ENCODE measurements at places on chromosomes 5 and 9.

DNA sequence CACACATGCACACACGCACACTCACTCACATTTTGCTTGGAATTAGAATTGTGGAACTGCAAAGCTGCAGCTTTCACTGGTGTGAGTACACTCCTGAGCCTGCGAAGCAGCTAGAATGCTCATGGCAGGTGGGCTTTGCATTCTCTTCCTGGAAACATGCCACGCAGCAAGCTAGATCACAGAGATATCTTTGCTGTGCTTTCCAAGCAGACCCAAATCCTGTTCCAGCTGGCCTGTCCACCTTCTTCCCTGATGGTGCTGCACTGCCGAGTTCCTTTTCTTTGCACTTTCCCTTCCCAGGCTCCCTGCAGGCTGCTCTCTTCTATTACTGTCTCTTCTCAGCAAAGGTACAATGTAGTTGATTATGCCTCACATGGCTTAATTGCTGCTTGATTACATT lies 92.7 kb upstream of the CKMT2 start:
- no peak for DNase-seq

- no peak for DNase-seq
Observed at GRCh38 chr5:79107020-79107796, 4.4 kb upstream of the BHMT start.

- DNase-seq = no peak
Observed at GRCh38 chr5:10704949-10705621, 55.9 kb downstream of the DAP start.

GRCh38 chr9:127721391-127721821 lies 5.5 kb downstream of the TTC16 start:
- no peak for DNase-seq

DNA sequence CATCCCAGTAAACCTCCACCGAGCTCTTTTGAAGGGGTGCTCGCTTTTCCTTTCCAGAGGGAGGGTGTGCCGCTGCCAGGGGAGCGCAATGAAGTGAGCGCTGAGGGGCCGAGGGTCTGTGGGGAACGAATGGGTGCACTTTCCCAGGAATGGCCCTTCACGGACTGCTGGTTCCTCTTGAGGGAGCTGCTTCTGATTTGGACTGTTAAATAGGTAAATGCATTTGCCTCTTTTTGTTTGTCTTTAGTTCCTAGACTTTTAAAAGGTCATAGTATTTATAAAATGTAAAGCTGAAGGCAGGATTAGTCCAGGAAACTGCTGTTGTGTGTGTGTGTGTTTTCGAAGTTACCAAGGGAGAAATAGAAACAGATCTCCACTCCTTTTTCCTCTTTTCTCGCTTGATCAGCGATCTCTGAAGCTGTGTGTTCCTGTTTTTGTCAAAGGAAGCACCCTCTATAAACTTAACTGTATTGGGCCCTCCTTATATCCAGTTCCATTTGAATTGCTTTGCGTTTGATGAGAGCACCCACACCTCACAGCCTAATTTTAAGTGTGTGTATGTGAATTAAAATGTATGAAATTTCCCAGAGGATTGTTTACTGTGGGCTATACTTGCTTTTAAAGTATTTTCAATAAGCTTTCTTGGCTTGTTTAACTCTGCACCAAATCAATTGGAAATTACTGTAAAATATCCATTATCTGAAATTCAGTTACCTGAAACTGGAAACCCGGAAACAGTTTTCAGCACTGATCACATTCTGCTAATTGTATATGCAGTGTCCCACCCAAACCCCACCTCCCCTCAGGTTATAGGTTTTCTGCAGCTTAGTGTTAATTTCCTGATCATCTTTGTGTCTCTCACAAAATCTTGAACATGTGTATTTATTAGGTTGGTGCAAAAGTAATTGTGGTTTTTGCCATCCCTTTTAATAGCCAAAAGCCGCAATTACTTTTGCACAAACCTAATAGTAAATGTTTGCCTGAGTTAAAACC lies 966 bp downstream of the SNX2 start:
- no peak for DNase-seq

DNA sequence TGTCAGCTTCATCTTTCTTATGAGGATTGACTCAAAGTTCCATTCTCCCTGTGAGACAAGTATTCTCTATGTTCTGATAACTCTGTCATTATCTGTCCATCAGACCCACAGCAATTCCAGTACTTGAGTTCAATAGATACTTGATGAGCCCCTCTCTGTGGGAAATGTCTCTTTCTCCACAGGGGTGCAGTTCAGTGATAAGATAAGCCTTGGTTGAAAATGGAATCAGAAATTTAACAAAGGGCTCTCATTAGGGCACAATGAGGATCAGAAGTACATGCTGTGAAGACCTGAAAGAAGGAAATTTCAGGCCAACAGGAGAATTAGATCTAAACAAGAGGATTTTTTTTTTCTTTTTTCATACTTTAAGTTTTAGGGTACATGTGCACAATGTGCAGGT lies 737.3 kb downstream of the MTRR start:
- no peak for DNase-seq

DNA sequence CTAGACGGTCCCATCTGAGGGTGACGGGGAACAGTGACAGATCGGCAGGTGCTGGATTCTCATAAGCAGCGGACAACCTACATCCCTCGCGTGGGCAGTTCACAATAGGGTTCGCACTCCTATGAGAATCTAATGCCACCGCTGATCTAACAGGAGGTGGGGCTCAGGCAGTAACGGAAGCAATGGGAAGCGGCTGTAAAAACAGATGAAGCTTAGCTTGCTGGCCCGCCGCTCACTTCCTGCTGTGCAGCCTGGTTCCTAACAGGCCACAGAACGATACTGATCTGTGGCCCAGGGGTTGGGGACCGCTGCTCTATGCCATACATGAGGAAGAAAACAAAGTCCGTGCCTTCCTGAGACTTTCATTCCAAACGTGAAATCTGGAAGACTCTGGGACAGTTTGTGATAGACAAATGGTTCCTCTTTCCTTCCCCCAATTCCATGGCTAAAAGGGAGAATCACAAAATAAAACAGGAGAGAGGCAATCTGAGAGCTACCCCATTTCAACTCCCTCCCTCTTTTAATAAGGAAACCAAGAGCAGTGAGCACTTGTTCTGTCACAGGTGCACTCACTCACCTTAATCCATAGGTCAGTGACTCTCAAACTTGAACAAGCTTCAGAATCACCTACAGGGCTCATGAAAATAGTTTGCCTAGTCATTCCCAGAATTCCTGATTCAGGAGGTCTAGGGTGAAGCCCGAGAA lies 12.1 kb downstream of the PDCL start:
- DNase-seq = no peak

- no peak for DNase-seq
Observed at GRCh38 chr9:116027096-116027495, 126.5 kb upstream of the PAPPA start.

DNA sequence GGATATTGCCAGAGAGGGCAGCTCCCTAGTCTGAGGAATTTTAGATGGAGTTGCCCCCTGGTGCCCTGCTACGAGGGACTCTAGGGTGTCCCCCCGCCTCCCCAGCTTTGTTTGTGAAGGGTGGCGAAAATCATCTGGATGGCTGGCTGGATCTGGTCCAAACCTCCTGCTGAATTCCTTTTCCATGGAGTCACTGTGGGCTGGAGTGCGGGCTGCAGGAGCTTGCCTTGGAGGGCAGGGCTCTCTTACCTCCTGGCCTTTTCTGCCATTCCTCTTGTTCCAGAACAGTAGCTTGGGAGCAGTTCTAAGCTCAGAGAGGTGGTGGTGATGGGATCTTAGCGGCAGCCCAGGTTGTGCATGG lies 2.1 kb downstream of the SYNPO start:
- DNase-seq = no peak

- DNase-seq = no peak
Observed at GRCh38 chr5:3948838-3949237, 353.2 kb downstream of the IRX1 start.

GRCh38 chr9:36765077-36765390 lies 192.3 kb downstream of the MELK start:
- no peak for DNase-seq

DNA sequence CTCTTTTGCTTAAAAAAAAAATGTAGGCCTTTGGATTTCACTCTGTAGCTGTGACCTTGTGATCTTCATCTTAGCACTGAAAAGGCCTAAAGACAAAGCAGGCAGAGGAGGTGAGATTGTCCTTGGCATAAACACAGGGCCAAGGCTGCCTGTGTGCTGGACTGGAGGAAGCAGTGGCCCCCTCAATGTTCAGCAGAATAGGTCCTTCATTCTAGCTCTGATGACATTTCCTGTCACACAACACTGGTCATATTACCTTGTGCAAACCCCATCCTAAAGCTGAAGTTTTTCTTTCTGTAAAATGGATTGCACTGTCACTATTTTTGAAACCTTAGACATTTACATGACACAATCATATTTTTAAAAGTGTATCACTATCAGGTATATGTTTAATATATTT lies 147.4 kb downstream of the INSYN2B start:
- no peak for DNase-seq

DNA sequence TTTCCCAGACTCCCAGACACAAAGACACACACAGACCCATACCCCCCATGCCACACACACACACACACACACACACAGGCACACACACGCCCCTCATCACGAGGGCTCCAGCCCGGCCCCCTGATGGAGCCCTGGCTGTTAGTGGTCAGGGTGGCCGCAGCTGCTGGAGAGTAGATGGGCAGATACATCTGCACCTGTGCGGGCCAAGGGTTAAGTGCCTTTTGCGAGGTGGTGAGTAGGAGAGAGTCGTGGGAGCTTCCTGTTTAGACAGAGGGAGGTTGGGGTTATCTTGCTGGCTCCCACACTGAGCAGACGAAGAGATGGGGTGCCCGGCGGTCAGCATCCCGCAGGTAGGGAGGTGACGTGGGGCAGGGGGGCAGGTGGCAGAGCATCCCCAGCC lies 8.2 kb downstream of the PRRX2 start:
- no peak for DNase-seq

DNA sequence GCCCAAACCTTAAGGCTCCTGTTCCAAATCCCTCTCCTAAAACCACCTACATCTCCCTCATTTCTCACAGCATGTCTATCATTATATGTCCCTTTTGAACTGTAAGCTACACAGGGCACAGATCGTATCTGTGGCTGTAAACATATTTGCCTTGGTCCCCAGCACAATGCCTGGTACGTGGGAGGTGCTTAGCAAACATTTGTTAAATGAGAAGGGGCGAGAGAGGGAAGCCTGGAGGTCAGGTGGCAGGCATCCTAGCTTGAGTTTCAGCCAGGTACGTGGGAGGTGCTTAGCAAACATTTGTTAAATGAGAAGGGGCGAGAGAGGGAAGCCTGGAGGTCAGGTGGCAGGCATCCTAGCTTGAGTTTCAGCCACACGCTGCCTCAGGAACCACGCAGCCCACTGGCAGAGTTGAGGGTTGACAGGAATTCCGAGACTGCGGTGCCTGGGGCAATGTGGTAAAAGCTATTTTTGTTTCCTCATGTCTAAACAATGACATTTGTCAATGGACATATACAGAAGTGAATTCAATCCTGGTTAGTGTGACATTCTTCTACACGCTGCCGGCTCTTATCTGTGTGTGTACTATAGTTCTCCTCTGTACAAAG lies 113.6 kb downstream of the EFNA5 start:
- DNase-seq = no peak

- DNase-seq = no peak
Observed at GRCh38 chr5:142432961-142433360, 108.1 kb upstream of the SPRY4 start.

- peak; percentile 42 for DNase-seq
Observed at GRCh38 chr5:1760656-1761452, 38.8 kb downstream of the MRPL36 start.

GRCh38 chr5:61048534-61048933 lies 103.5 kb downstream of the NDUFAF2 start:
- DNase-seq = no peak

DNA sequence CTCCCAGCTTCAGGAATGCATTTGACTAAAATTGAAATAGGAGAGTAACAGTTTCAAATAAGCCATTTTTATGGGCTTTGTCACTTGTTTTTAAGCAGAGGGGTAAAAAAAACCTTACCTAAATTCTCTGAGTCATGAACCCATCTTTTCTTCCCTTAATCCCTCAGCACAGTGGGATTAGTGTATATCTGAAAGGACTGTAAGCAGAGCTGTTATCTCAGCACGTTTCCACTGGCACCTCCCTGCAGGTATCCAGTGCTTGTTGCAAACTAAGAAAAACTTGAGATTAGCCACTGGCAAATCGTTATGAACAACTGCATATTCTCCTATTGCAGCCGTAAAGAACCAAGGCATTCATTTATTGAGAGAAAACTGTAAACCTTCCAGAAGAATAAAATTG lies 872.7 kb downstream of the EFNA5 start:
- no peak for DNase-seq

DNA sequence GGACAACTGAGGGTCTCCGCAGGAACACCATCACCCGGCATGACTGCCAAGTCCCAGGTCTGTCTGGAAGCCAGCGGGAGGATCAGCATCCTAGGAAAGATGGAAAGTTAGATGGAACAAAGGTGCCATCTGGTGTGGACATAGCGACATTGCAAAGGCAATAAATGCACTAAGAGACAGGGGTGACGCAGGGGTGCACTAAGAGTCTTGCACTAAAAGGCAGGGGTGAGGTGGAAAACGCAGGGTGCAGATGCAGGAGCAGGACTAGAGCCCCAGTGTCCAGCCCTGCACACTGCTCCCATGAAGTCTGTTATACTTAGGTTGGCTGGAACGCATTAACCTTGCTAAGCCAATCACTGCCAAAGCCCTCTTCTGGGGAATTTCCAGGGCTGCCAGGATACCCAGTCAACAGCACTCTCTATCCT lies 15.5 kb downstream of the ATOX1 start:
- DNase-seq = peak; percentile 66

DNA sequence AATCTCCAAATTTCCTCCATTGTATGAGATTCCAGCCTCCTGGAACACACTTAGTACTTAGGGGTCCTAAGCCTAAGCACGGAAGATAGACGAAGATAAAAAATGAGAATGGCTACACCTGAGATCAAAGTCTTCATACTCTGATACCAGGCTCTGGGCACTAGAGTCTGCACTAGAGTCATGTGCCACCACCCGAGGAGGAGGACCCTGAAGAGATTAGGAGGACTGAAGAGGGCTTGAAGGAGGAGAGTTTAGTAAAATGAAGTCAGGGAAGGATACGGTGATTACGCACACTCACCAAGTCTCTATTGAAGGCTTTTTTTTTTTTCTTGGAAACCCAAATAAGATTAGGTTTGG lies 573 bp upstream of the SPATA24 start:
- DNase-seq = no peak

GRCh38 chr5:172229904-172230303 lies 35.9 kb downstream of the EFCAB9 start:
- DNase-seq = no peak
